CD14-positive monocyte (primary cell): ENCODE measurements at places on chromosomes 1 and 21.

DNA sequence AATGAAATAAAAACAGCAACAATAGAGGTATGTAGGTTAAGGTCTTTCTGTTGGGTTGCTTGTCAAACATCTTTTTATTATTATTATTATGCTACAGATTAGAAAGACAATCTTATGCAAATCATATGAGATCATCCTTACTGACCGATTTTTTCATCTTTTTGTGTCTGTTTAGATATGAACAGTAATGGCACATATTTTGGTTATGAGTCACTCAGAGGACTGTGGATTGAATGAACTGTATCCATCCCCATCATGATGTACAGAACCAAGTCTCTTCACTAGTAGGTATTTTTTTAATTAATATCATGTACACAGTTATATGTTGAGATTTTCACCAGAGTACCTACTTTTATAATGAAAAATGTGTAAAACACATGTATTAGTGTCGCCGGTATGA, 159.1 kb downstream of the CHRM3 start:
- DNase-seq: no peak

DNA sequence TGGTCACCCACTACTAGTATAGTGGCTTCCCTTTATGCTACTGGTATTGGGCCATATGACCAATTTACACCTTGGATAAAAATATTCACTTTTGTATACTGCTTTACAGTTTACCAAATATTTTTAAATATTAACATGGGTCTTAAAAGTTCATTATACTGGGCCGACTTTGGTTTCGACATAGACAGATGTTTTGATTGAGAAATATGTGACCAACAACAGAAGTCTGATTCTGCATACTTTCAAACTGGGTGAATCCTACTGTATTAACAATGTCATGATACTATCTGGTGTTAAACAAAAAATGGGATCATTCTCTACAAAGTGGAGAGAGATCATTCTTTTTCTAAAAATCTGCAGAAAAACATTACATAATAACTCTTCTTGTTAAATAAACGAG, 134.8 kb downstream of the AKT3 start:
- DNase-seq: no peak

- no peak for DNase-seq
Measured at GRCh38 chr21:25717491-25718147, 17.1 kb downstream of the ATP5PF start.

DNA sequence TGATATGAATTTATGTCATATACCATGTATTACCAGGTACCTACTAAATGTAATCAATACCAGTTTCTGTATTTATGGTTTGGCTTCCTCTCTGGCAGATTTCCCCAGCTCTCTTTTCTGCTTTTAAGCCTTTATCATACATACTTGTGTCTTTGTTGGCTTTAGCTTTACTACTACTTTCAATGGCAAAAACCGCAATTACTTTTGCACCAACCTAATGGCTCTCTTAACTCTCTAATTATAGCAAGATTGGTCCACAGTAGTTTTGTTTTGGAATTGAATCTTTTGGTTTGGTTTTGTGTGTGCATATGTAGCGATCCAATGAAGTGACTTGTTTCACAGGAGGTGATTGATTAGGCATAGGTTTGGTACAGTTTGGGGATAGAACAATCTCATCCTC, 93.6 kb downstream of the ATG4C start:
- no peak for DNase-seq

GRCh38 chr1:111346089-111346885, 55.6 kb downstream of the CHIA start:
- DNase-seq: peak; percentile 83

DNA sequence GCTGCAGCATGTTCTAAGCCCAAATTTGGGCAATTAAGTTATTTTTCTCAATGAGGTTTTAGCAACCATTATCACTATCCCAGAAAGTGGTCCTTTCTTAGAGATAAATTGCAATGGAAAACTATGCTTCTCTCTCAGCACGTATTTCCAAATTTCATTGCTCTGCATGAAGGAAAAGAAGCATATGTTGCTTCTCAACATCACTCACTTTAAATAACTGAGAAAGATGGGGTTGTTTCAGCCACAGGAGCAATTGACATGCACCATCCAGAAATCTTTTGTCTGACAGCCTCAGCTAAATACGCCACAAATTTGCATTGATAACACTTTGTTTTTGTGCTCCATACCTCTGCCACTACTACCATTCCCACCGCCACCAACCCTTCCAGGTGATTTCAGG, 157.6 kb upstream of the PKN2 start:
- no peak for DNase-seq
